ENCODE measurements at places on chromosomes 11 and 22.

DNA sequence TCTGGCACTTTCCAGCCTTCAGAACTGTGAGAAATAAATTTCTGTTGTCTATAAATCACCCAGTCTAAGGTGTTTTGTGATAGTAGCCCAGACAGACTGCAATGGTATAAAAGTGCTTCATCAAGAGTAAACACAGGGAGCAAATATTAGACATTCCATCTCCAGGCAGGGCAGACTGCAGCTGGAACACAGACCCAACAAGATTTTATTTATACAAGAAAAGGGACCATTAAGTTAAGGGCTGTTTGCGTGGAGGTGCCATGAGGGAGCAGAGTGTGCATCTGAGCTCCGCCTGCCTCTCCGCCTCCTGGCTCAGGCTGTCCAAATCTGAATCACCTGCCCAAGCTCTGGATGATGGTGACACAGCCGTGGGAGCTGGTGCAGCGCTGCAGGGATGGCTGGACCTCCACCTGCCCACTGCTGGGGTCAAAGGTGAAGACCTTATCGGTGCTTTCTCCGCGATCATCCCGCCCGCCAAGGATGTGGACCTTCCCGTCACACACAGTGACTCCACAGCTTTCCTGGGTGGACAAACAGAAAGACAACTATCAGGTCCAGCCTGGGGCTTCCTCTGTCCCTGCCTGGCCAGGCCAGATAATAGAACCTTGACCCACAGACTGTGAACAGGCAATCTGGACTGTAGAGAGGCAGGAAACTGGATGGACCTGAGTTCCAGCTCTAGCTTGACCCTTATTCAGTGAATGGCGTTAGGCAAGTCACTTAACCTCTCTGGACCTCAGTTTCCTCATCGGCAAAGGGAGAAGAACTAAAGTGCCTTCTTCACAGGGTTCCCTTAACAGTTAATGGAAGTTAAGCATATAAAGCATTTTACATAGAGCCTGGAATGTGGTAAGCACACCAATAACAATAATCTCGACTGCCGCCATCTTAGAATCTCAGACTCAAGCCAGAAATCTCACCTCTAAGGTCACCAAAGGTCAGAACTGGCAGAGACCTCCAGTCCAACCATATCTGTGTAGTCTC lies 10.5 kb downstream of the KLHL35 start:
- no peak for DNase-seq

- DNase-seq, result no peak
Observed at GRCh38 chr22:29310065-29310862, 3.8 kb downstream of the GAS2L1 start.

- DNase-seq, result no peak
Observed at GRCh38 chr11:125211191-125211947, 46.8 kb downstream of the PKNOX2 start.

DNA sequence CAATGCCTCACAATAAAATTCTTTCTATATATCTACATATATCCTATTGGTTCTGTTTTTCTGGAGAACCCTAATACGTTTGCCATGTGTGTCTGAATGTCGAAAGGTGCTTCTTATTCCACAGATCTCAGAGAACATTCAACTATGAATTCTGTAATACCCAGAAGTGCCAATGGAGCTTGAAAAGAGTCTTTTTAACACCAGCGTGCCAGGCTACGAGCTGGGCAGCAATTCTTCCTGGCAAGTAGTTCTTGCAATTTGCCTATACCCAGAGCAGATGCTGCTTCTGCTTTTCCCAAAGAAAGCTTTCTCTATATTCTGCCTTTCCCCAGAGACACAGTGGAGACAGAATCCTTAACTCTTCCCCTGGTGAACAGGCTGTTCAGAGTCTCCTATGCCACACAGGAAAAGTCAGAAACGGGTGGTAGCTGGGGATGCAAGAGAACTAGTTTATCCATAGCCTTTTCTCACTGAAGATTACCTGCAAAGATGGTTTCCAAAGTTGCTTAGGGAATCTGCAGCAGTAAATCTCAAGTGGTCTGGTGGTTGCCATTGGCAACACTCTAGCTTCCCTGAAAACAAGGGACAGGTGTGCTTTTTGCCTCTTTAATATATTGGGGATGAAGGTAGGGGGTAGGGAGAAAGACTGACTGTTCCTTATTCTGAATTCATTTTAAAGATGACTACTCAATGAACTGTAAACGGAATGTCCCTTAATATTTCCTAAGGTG lies 16.8 kb upstream of the PAFAH1B2 start:
- DNase-seq, result no peak

DNA sequence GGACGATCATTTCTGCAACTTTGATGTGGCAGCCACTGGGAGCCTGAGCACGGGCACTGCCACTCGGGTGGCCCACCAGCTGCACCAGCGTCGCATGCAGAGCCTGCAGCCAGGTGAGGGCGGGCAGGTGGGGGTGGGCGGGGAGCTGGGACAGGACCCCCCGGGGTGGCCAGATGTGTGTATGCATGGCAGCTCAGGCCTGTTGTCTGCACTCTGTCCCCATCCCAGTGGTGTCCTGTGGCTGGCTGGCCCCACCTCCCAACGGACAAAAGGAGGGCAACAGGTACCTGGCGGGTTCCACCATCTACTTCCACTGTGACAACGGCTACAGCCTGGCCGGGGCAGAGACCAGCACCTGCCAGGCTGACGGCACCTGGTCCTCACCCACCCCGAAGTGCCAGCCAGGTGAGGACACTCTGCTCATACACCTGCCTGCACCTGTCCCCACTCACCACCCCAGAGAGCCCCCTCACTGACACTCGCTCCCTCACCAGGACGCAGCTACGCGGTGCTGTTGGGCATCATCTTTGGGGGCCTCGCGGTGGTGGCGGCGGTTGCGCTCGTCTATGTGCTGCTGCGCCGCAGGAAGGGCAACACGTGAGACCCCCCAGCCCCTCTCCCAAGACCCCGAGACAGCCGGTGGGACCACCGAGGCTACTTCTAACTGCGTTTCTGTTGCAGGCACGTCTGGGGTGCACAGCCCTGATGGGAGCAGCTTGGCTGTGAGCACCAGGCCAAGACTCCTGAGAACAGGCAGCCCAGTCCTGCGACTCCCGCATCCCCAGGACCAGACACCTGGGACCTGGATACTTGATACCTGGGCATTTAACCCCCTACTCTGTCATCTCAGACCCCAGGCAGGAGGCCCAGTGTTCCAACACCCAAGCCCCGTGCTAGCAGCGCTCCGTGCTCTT lies 6.7 kb downstream of the SUSD2 start:
- no peak for DNase-seq

- DNase-seq, result no peak
Observed at GRCh38 chr11:8271106-8271886, 7.6 kb upstream of the LMO1 start.

GRCh38 chr11:86695373-86695772 lies 23.0 kb upstream of the ME3 start:
- no peak for DNase-seq

GRCh38 chr11:1242289-1242688 lies 19.4 kb downstream of the MUC5B start:
- no peak for DNase-seq

GRCh38 chr11:72996959-72997358 lies 145.2 kb downstream of the FCHSD2 start:
- no peak for DNase-seq

DNA sequence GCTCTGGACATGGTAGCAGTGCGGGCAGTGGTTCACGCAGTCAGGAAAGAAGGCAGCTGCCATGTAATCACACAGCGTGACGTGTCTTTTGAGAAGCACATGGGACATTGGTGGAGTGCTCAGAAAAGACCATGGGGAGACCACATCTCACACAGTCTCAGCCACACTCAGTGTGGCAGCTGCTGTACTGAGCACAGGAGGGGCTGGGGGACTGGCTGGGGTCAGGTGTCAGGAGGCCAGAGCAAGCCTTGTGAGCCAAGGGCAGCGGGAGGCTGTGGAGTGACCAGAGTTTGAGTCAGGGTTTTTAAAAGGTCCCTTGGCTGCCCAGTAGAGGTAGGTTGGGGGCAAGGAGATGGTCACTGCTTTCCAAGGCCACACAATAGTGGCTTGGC lies 18.5 kb downstream of the CLDN5 start:
- no peak for DNase-seq

- DNase-seq, result no peak
Observed at GRCh38 chr11:43934601-43935423, 7.6 kb upstream of the C11orf96 start.

DNA sequence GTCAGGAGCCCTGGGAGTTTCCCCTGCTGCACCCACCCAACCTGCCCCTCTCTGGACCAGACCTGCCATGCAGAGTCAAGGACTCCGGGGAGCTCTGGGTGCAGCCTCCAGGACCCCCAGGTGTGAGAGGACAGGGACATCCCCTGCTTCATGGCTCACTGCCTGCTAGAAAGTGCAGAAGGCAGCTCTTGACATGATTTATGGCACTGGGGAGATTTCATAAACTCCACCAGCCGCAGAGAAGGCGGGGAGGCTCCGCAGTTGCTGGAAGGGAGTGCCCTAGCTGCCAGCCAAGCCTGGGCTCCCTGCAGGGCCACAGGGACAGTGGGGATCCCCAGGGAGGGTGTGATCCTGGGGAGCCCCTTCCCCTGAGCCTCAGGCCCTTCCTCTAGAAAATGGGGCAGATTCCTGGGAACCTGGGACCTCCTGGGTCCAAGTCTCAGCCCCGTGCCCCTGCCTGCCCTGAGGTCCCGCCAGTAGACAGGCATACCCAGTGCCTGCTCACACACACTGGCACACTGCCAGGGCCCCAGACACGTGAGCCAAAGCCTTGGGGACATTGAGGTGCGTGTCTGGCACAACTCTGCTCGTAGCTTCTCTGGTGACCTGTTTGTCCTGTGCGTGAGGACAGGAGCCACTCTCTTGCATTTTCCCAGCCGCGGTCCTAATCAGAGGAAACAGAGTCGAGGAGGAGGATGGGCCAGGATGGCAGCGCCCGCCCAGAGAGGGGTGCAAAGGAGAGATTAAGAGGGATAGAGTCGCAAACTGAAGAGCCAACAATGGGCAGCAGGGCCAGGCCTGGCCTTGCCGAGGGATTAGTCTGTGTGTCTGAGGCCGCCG lies 13.8 kb downstream of the CABP7 start:
- DNase-seq, result no peak

DNA sequence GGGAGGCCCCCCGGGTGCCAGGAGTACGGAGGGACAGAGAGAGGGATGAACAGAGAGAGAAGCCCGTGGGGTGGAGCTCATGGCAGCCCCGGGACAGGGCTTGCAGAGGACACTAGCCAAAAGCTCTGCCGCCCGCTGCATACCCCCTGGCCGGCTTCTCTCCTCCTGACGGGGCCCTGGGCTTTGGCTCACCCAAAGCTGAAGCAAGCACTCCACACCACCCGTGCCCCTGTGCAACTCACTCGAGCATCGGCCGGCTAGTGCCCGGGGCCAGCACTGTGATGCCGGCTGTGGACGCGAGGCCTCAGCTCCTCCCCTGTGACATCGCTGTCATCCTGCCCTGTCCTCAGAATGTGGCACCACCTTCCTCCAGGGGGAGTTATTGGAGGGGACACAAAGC lies 429.6 kb downstream of the BRD1 start:
- DNase-seq, result no peak

DNA sequence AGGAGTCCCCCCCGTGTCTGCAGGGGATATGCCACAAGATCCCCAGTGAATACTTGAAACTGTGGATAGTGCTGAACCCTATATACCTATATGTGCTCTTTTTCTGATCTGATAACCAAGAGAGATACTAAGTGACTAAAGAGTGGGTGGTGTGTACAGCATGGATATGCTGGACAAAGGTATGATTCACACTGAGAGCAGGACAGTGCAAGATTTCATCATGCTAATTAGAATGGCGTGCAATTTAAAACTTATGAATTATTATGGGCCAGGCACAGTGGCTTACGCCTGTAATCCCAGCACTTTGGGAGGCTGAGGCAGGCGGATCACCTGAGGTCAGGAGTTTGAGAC lies 90.2 kb upstream of the ALKBH3 start:
- no peak for DNase-seq

DNA sequence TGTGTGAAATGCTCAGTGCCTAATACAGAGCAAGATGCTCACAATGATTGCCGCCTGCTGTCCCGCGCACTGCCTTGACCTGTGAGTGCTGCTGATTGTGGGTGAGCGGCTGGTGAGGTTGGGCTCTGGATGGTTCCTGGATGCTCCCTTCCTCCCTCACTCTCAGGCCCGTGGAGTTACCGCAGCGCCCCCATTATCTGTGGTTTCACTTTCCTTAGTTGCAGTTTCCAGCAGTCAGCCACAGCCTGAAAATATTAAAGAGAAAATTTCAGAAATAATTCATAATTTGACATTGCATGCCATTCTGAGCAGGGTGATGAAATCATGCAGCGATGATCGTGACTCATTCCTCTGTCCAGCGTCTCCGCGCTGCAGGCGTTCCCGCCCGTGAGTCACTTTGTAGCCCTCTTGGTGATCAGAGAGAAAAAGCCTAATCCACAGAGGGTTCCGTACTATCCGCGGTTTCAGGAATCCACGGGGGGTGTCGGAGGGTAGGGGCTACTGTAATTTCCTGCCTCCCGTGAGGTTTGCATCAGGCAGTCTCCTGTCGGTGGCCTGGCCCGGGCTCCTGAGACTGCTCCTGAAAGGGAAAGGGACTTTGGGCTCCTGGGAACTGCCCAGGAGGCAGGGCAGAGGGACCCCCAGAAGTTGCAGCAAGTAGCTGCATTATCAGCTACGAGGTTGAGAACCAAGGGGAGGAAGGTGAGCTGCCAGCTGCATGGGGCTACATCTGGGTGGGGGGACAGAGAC lies 10.6 kb downstream of the RPL3 start:
- DNase-seq, result peak; percentile 82

- DNase-seq, result no peak
Observed at GRCh38 chr11:15238856-15239255, 124.1 kb downstream of the INSC start.

GRCh38 chr22:23236440-23237184 lies 56.3 kb downstream of the BCR start:
- no peak for DNase-seq
